ENCODE measurements at places on chromosomes 3 and 15. TPM values are rescaled to one million over a fixed set of nuclear protein-coding genes. Genes with fewer than 3 reads are reported as not detected.

NR2F2 gene
- total RNA-seq, result 242 TPM

NDUFB5 gene
- 61.8 TPM for total RNA-seq

EHD4 gene
- total RNA-seq, result 27.3 TPM

ADGRG7 gene
- total RNA-seq, result not detected

- no peak for DNase-seq
Observed at GRCh38 chr3:188208516-188208981, 54.6 kb downstream of the LPP start.

GRCh38 chr3:25433868-25434267 is 5.8 kb downstream of the RARB start:
- DNase-seq, result no peak

- no peak for DNase-seq
Observed at GRCh38 chr3:11641683-11642430, 1.9 kb downstream of the VGLL4 start.

DNA sequence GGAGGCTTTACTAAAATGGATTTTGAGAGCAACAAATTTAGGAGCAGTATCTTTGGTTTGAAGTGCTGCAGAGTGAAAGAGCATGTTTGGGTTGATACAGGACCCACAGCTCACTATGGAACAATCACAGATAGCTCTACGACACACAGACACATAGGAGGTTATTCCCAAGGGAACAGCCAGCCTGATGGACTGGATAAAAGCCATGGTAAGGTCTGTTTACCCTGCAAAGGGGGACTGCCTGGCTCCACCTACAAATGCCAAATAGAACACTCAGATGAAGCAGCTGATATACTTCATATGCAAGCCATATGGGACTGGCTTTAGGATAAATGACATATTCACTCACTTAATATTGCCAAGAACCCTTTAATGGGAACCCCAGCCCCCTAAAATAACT is 75.4 kb downstream of the CDC25A start:
- no peak for DNase-seq

GRCh38 chr3:36707623-36708409 is 56.5 kb downstream of the DCLK3 start:
- no peak for DNase-seq

DNA sequence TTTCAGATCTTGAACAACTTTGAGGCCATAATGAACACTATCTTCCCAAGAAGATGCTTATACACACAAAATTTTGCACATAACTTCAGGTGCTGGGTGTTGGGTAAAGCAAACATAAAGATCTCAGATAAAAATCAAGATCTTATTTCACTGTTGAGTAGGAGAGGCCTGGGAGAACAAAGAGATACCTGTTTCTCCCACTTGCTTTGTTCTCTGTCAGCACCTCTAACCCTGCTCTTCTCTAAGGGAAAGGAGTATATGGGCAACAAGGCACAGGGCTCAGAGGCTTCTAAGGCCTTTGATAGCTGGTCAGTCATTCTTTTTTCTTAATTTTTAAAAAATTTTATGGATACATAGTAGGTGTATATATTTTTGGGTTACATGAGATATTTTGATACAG is 3.6 kb upstream of the GK5 start:
- no peak for DNase-seq

DNA sequence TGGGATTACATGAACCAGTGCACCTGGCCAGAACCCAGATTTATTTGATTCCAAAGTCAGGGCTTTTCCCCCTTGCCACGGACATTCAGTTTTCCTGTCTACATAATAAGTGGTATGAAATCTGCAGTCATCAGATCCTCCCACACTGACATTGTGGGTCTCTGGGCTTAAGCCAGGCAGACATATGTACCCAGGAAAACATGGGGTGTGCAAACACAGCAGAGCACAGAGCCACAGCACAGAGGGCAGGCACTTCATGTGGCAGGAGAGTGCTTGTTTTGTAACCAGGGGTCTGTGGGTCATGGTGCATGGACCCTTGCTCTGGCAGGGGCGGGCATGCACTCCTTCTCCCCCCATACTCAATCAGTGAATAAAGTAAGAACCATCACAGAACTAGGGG is 6.1 kb upstream of the ABTB1 start:
- DNase-seq, result no peak

GRCh38 chr3:39989746-39990145 is 180.3 kb downstream of the MYRIP start:
- DNase-seq, result no peak

GRCh38 chr15:79380755-79381497 is 51.2 kb upstream of the MINAR1 start:
- peak; percentile 91 for DNase-seq

- no peak for DNase-seq
Observed at GRCh38 chr3:56488812-56489600, 20.7 kb upstream of the ERC2 start.

Measured in sciatic nerve (tissue), 2 donors.